Testis (tissue), 5 donors: ENCODE measurements at places on chromosomes 11 and 22. TPM values are rescaled to one million over a fixed set of nuclear protein-coding genes. Genes with fewer than 3 reads are reported as not detected.

The HYOU1 gene
- total RNA-seq = 126 TPM

GRCh38 chr11:13260963-13261588, 16.5 kb upstream of the BMAL1 start:
- H3K4me1 ChIP-seq = peaks cover 13% of the 10 kb centered on the region
- H3K27ac ChIP-seq = peak overlapping the region; percentile 16
- peak; percentile 26 for DNase-seq

The LRRC74B gene
- total RNA-seq = 5.4 TPM

The TEX12 gene
- total RNA-seq = 6.3 TPM

The OSBP2 gene
- total RNA-seq = 45.4 TPM

- no peak overlapping the region for H3K27ac ChIP-seq
- no peaks in the 10 kb centered on the region for H3K4me1 ChIP-seq
- no peaks in the 10 kb centered on the region for H3K27me3 ChIP-seq
- H3K4me3 ChIP-seq = no peak overlapping the region
- no peak for DNase-seq
Measured at GRCh38 chr11:44445500-44446365, 119.7 kb upstream of the CD82 start.

The CCDC89 gene
- 27.9 TPM for total RNA-seq

DNA sequence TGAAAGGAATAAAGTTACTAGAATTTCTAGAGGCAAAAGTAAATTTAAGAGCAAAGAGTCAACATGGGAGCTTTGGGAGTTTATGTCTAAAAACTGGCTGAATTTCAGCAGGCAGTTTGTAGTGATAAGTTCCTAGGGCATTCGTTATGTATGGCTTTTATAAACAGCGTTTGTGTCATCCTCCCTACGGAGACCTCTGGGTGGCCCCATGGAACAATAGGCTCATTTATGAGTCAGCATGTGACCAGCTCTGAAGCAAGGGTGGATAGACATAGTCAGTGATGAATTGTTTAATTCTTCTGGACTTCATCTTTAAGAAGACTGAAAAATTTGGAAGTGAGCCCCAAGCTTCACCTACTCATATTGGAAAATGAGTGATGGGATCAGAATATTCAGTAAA, 37.1 kb downstream of the SVIP start:
- H3K36me3 ChIP-seq = no peaks in the 10 kb centered on the region
- H3K4me1 ChIP-seq = peaks cover 10% of the 10 kb centered on the region
- H3K4me3 ChIP-seq = no peak overlapping the region
- no peaks in the 10 kb centered on the region for H3K27me3 ChIP-seq
- peak; percentile 68 for DNase-seq

GRCh38 chr11:34990916-34991315, 74.5 kb downstream of the PDHX start:
- DNase-seq = no peak
- H3K27ac ChIP-seq = no peak overlapping the region
- H3K4me1 ChIP-seq = no peaks in the 10 kb centered on the region
- no peak overlapping the region for H3K4me3 ChIP-seq

The DERL3 gene
- 14.9 TPM for total RNA-seq

GRCh38 chr22:19438298-19438697, 6.0 kb downstream of the MRPL40 start:
- H3K36me3 ChIP-seq = no peaks in the 10 kb centered on the region
- DNase-seq = no peak
- H3K27ac ChIP-seq = no peak overlapping the region
- H3K27me3 ChIP-seq = no peaks in the 10 kb centered on the region
- H3K4me3 ChIP-seq = no peak overlapping the region

GRCh38 chr22:30188911-30189310, 57.6 kb downstream of the LIF start:
- no peaks in the 10 kb centered on the region for H3K36me3 ChIP-seq
- H3K27me3 ChIP-seq = no peaks in the 10 kb centered on the region
- no peak overlapping the region for H3K4me3 ChIP-seq
- DNase-seq = no peak
- H3K27ac ChIP-seq = no peak overlapping the region
- H3K4me1 ChIP-seq = no peaks in the 10 kb centered on the region

DNA sequence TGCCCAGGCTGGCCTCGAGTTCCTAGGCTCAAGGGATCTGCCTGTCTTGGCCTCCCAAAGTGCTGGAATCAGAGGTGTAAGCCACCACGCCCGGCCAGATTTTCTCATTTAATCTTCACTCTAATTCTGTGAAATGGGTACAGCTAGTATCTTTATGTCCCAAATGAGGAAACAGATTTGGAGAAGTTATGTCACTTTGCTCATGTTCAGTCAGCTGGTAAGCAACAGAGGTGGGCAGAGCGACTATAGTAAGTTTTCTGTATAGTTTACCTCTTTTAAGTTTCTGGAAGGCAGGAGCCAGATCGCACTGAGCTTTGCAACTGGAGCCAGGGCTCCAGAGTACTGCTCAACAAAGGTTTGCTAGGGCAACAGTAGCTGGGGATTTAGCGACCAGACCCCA, 33.2 kb downstream of the RCOR2 start:
- no peak overlapping the region for H3K27ac ChIP-seq
- peaks cover 26% of the 10 kb centered on the region for H3K4me1 ChIP-seq

The TTC17 gene
- total RNA-seq = 134 TPM

DNA sequence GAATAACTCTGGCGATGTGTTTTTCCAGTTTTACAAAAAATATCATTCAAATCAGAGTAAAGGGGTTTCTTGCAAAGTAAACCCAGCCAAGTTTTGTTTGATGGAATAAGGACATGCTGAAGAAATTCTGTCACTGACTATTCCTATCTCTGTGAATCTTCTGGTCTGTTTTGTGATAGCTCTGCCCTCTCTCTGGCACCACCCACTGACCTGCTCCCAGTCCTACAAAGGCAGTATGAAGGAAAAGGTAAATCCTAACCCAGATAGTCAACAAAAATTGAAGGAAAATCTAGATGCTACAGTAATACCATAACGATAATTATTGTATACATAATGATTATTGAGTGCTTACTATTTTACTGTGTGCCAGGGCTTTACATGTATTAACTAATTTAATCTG, 76.3 kb upstream of the TP53AIP1 start:
- H3K27me3 ChIP-seq = no peaks in the 10 kb centered on the region
- no peak overlapping the region for H3K4me3 ChIP-seq
- no peak overlapping the region for H3K27ac ChIP-seq

DNA sequence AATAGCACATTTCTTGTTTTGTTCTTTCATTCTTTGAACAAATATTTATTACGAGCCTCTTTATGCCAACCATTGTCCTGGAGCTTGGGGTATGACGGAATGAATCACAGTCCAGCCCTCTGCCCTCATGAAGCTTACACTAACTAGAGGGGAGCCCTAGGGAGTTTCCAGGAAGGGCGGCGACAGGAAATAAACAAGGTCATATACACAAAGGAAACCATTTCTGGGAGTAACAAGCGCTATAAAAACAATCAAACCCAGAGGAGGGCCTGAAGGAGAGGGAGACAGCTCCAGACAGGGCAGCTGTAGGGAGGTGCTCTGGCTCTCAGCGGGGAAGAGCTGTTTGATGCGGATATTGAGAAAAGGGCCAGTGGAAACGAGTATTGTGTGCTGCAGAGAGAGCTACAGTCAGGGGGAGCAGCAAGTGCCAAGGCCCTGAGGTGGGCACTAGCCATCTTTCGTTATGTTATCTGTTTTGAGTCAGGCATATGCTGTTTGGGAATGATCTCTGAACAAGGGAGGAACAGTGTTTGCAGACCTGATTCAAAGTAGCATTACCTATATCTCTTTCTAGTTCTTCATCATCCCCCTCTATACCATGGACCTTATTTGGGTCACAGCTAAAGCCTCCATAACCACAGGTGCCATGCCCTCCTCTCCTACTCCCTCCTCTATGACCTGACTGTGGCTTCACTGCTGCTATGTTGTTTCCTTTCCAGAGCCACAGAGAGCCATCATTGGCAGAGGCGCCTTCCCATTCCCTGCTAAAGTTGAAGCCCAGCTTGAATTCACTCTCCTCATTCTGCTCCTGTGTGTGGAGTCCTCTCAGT, 15.3 kb upstream of the ZBTB16 start:
- DNase-seq = no peak
- no peak overlapping the region for H3K4me3 ChIP-seq
- H3K36me3 ChIP-seq = no peaks in the 10 kb centered on the region

The UBQLN3 gene
- 283 TPM for total RNA-seq

DNA sequence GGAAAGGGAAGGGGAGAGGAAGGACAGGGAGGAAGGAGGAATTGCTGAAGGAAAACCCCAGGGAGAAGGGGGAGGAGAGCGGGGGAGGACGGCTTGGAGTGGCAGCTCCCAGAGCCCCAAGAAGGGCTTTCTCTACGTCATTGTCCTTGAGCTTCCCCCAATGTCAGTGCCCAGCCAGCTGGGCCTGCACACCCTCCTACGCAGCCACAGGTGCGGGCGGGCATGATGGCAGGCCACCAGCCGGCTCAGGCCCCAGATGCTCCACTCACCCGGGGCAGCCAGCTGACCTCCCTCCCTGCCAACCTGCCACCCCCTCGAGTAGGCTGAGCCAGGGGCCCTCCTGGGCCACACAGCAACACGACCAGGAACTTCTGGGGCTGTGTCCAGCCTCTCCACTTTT, 11.2 kb downstream of the SYT7 start:
- H3K36me3 ChIP-seq = no peaks in the 10 kb centered on the region
- H3K27ac ChIP-seq = no peak overlapping the region
- no peaks in the 10 kb centered on the region for H3K27me3 ChIP-seq
- DNase-seq = no peak
- H3K4me1 ChIP-seq = no peaks in the 10 kb centered on the region

- no peak for DNase-seq
- no peaks in the 10 kb centered on the region for H3K4me1 ChIP-seq
- no peak overlapping the region for H3K4me3 ChIP-seq
- no peaks in the 10 kb centered on the region for H3K36me3 ChIP-seq
- H3K27me3 ChIP-seq = no peaks in the 10 kb centered on the region
Measured at GRCh38 chr22:16834971-16835370, 9.8 kb upstream of the XKR3 start.

DNA sequence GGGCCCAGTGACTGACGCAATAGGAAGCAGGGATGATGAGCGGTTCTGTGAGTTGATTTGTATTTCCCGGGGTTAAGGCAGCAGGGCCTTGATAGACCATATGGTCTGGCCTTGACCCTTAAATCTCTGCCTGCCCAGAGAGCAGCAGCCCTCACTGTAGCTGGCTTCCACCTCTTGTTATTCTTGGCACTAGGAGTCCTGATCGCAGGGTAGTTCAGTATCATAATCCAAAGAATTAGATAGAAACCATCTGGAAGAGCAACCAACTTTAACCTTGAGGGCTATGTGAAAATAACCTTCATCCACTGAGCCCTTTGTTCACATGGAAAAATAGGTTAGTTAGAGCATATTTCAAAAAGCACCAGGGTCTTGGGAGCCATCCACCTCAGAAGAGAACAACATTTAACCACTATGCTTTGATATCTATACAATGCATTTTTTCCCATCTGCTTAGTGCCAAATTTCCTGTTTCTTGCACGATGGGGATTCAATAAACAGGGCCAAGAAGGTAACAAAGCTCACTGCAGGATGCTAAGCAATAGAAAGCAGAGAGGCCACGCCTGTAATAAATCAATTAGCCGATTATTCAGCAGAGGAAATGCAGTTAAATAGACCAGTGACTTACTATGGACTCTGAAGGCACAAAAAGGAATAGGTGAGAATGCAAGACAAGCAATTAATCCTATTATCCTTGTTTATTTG, 761.3 kb downstream of the OPCML start:
- no peak for DNase-seq
- no peaks in the 10 kb centered on the region for H3K36me3 ChIP-seq
- no peak overlapping the region for H3K4me3 ChIP-seq

DNA sequence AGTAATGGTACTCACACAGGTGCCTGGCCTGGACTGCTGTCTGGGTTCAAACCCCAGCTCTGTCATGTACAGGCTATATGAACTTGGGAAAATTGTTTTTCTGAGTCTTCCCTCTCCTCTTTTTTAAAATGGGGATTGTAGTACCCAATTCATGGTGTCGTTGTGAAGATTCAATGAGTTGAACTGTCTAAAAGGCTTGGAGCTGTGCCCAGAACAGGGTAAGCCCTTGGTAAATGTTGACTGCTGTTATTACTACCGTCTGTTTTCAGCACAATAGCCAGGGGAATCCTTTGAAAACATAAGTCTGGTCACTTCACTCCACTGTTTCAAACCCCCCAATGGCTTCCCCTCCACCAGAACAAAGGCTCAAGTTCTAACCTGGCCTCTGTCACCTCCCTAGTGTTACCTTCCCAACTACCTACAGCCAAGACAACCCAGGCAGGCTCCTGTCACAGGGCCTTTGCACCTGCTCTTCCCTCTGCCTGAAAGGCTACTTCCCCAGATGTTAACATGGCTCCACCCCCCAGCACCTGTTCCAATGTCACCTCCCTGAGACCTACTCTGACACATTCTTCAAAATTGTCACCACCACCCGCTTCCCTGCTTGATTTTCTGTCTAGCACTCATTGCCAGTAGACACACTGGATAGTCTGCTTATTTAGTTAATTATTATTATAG, 152.8 kb downstream of the CHST1 start:
- H3K36me3 ChIP-seq = no peaks in the 10 kb centered on the region
- no peaks in the 10 kb centered on the region for H3K4me1 ChIP-seq
- DNase-seq = no peak

GRCh38 chr11:82796998-82797961, 63.6 kb upstream of the FAM181B start:
- H3K4me1 ChIP-seq = no peaks in the 10 kb centered on the region
- no peak overlapping the region for H3K27ac ChIP-seq
- no peak for DNase-seq

DNA sequence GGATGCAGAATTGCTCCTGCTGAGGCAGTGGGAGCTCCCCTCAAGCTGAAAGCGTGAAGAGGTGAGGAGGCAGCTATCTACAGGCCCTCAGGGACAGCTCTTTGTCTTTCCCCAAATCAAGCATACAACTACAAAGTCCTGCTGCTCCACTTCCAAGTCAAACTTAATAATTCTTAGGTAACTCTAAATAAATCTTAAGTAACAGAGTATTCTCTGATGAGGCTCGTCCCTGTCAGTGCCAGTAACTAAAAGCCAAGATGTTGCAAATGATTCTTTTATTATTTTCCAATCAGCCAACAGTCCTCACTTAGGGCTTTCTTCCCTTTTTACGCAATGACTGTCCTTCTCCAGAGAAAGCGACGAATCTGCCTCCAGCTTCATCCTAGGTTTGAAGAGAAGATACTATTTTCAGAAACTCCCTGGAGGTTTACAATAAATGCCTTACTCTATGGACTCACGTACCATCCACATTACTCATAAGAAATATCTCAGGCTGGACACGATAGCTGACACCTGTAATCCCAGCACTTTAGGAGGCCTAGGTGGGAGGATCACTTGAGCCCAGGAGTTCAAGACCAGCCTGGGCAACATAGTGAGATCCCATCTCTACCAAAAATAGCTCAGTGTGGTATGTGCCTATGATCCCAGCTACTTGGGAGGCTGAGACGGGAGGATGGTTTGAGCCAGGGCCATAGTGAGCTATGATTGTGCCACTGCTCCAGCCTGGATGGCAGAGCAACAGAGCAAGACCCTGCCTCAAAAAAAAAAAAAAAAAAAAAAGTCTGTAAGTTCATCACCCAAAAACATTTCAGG, 3.1 kb upstream of the C22orf39 start:
- H3K4me1 ChIP-seq = peaks cover 18% of the 10 kb centered on the region
- no peak for DNase-seq
- no peak overlapping the region for H3K27ac ChIP-seq

The HBG2 gene
- not detected for total RNA-seq
